ENCODE measurements at places on chromosomes 6 and 20.

DNA sequence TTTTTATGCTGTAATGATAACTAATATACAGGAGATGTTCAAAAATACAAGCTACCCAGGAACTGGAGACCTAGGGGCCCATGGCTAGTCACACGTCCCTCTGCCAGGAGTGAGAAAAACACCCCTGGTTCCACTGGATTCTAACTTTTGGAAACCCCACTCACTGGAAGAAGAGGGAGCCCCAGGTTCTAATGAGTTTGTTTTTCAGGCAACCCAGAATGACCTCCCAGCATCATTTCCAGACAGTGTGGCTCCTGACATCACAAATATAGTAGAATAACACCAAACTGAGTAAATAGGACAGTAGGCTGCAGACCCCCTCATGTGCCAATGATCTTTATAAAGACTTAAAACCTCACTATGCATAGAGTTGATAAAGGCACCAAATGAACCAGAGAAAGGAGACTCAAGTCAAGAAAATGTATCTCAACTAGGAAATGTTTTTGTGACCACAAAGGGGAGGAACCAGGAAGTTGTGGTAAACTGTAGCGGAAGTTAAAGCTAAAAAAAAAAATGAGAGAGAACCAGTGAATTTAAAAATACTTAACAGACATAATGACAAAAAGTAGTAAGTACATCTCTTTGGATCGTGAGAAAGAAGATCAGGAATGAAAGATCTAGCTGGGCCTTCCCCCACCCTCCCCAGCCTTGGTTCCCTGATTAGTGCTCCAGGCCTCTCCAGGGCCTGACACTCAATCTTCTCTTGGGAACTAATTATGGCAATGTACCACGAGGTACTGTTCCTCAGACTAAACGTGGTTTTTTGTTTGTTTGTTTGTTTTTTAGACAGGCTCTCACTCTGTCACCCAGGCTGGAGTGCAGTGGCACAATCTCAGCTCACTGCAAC lies 19.8 kb downstream of the HLA-E start:
- no peak for DNase-seq

- no peak for DNase-seq
Observed at GRCh38 chr20:23374441-23374840, 12.5 kb downstream of the GZF1 start.

- no peak for DNase-seq
Observed at GRCh38 chr6:109894181-109894580, 83.9 kb upstream of the GPR6 start.

GRCh38 chr6:91080871-91081270 lies 494.0 kb upstream of the MAP3K7 start:
- DNase-seq, result no peak
